ENCODE measurements at places on chromosomes 7 and 10.

- DNase-seq, result peak; percentile 94
These were observed 29.5 kb upstream of the ARHGAP22 start for GRCh38 chr10:48634198-48634983.

GRCh38 chr7:124124201-124124600 lies 91.3 kb upstream of the TMEM229A start:
- no peak for DNase-seq

DNA sequence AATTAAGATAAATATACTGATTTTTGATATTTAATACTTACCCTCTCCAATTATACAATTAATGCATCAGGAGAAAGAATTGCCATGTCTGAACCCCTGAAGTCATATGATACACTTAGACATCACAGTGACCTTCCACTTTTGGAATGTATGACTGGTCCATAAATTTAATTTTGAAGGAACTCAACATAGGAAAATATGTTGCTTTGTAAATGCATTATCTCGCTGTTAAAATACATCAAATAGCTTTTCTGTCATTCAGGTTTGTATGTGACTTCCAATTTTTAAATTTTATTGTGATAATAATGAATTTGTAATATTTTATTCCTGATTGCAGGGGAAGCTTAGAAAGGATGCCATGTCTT lies 631.9 kb upstream of the ANKRD30A start:
- DNase-seq, result peak; percentile 60

- DNase-seq, result no peak
These were observed 1.4 kb upstream of the KLF6 start for GRCh38 chr10:3786295-3787015.

DNA sequence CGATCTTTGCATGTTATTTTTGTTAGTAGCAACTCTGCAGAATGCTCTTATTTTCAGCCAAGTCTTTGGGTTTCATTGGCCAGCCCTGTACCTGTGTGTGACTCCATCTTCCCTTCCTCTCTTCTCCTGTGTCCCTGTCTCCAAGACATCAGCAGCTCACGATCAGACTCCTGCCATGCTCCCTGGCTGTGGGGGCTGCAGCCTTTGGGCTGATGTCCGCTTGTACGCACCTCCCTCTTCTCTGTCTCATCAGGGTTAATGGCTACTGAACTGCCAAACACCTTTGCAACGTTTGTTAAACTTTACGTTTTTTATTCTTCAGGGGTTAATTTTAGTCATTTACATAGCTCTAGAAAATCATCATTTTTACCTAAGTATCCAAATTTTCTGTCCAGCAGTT lies 103.5 kb upstream of the RET start:
- DNase-seq, result no peak

DNA sequence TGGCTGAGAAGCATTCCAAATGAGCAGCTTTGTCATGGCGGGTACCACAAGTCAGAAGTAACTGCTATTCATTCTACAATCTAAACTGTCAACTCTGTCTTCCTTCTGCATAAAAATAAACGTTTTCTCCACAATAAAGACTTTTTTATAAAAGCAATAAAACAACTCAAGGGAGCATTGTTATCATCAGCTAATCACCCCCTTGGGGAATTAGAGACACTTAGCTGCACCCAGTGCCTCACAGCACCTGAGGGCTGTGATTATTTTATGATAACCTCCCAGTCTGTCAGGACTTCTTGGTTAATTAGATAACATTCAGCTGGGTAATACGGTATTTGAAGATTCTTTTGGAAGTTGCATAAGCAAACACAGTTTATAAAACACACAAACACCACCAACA lies 155.6 kb downstream of the PPP1R3A start:
- DNase-seq, result no peak

DNA sequence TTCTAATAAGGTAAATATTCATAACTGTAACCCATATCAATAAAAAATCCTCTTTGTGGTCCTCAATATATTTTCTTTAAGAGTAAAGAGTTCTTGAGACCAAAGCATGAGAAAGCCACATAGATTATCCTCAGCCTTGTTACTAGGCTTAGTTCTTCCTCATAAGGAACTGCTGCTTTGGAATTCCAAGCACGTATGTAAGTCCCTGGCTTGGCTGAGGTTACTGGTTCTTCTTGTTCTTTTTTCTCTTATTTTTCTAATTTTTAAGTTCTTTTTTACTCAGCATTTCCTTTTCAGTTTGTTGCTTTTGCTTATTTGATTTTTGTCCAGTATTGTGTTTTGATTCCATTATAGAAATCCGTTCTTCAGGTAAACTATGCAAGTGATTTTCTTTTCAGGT lies 127.3 kb downstream of the MARCHF5 start:
- DNase-seq, result no peak

DNA sequence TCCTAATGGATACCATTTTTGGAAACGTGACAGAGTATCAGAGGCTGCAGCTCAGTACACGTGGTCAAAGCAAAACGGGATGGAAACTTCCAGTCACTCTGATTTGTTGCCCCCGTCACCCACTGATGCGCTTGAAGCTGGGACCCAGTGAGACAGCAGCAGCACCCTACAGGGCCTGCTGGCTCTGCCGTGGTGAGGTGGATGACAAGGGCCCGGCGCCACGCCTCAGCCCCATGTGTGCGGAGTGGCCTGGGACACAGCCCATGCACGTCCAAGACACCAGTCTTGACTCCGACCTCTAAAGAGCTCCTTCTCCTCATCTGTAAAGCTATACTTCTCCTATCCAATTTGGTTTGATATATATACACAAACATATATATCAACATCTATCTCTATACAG lies 39.0 kb downstream of the CLEC2L start:
- DNase-seq, result no peak

DNA sequence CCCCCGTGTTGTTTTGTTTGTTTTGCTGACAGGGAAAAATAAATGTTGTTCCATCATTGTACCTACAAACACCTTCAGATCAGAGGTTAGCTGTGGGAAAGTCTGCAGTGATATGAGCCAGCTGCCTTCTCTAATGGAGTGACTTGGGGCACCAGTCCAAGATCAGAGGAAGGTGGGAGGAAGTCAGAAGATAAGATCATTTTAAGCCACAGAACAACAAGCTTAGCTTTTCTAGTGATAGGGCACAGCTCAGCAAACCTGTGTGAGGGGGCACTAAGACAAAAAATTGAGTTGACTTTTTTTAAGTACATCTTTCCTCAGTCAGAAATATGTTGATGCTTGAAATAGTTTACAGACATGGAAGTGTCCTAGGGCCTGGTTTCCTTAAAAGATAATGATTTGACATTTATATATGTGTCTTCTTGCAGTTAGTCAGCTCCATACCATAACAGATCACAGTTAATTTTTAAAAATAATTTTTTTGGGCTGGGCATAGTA lies 240.3 kb upstream of the KAT6B start:
- no peak for DNase-seq

- no peak for DNase-seq
These were observed at the start of gene RAPGEF5 for GRCh38 chr7:22356701-22357310. RAPGEF5 (minus strand) TSS chr7:22357154; CDS start chr7:22357060, 94 bp downstream.

GRCh38 chr10:9561821-9562505 lies 1455.7 kb upstream of the CELF2 start:
- DNase-seq, result no peak

DNA sequence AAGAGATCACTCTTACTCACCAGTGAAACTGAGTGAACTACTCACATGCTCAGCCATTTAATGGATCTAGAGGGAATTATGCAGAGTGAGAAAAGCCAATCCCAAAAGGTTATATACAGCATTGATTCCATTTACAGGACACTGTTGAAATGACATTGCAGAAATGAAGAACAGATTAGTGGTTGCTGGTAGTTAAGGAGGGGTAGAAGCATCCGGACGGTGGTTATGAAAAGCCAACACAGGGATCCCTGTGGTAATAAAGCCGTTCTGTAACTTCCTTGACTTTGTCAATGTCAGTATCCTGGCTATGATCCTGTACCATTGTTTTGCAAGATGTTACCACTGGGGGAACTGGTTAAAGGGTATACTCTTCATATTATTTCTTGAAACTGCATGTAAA lies 253.4 kb downstream of the USP6NL start:
- no peak for DNase-seq

DNA sequence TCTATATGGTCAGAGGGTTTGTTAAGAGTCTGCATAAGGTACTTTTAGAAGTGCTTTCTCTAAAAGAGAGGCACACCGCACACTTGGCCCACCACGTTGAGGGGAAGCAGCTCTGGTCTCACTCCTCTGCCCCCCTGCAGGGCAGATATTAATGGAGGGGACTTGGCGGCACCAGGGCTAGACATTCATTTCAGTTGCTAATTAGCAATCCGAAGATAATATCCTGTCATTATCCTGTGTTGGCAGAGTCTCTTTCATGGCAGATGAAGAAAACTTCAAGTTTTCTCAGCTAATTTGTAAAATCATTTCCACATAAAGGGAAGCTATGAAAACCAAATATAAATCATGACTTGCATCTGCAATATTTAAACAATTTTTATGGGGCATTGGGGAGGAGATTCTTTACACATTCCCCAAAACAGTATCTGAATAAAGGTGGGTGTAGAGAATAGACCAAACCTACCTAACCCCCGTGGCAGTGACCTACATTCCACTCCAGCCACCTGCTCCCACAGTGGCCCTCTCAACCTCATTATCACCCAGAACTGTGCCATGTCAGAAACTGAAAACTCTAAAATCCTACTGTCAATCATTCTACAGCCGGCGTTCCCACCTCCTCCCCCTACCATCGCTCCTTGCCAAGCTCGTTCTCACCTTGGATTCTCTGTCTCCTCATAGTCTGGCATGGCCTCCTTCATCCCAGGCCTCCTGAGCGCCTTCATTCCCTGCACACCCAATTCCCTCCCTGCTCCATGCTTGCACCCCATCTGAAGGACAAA lies 54.1 kb upstream of the STK17A start:
- DNase-seq, result no peak

GRCh38 chr10:32417911-32418547 lies 27.9 kb upstream of the CCDC7 start:
- peak; percentile 92 for DNase-seq

DNA sequence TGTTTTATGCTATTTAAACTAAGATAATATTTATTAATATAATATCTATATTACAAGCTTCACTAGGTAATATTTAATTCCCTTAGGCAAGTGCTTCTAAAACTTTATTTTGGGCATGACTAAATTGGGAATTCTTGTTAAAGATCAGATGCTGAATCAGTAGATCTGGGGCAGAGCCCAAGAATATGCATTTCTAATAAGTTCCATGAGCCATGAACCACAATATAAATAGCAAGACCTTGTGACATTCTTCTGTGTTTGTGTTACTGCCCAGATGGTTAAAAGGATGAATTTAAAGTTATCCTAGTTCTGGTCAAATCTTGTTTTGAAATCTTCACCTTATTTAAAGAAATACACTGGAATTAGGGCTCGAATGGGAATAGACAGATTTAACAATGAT lies 258.4 kb upstream of the CACNA2D1 start:
- DNase-seq, result no peak

GRCh38 chr10:61822781-61823230 lies 78.7 kb upstream of the ARID5B start:
- peak; percentile 79 for DNase-seq

DNA sequence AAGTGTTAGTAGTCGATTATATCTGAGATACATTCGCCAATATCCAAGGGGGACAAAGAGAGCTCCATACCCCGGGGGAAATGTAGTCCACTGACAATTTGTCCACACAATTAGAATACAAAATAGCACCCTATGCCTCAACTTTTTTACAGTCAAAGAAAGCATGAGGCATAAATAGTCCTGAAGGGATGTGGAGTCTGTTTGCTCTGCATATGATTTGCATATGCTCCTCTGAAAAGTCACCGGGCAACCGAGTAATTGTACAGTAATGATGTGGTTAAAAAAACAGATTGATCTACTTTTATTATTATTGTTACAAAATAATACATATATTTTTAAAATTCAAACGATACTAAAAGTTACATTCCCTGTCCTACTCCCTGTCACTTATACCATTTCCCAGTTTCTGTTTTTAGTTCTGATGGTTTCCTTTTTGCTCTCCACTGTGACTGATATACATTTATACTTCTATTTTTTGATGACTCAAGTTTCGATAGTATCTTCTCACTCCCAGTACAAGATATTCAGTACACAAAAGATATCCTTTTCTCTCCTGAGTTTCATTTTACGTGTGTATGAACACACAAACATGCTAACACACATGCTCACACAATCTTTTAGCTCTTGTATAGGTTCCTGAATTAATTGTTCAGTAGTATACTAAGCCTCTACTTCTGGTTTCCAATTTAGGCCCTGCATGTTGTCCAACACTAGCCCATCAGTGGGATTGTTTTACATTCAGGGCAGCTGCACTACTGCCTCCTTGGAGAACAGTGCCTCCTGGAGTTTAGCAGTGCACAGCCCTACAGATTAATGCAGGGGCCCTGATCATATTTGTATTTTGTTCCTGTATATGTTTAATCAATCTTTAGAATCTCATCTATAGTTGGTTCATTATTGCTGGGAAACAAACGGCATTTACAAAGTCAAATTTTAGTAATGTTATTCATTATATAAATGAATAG lies 130.9 kb downstream of the TES start:
- no peak for DNase-seq
